T-helper 2 cell (primary cell): ENCODE measurements at places on chromosomes 5 and 9.

DNA sequence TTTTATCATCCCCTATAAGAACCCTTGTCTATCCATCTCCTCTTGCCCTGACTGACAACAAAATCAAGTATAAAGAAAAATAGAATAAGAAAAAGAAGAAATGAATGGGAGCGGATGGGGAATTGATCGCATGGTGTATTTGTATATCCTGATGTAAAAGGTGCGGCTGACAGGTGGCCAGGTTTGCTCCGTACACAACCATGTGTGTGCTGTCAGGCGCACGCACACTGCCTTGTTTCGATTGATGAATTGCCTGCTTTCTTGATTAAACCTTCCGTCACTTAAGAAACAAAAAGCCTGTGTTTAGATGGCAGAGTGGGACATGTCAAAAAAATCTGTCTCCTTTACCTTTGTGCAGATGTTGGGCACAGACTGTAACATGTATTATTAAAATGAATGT lies 102.6 kb downstream of the MVB12B start:
- no peak for DNase-seq

- DNase-seq = no peak
These were observed 145.3 kb downstream of the HINT1 start for GRCh38 chr5:131019601-131020315.

- DNase-seq = no peak
These were observed 159.1 kb upstream of the ACOT12 start for GRCh38 chr5:81552852-81553566.

- DNase-seq = no peak
These were observed 45.2 kb downstream of the KDM4C start for GRCh38 chr9:6802926-6803325.

- DNase-seq = no peak
These were observed 1425.8 kb upstream of the C9orf72 start for GRCh38 chr9:28999057-28999456.

GRCh38 chr5:76720988-76721569 lies 5.2 kb downstream of the F2R start:
- DNase-seq = no peak

DNA sequence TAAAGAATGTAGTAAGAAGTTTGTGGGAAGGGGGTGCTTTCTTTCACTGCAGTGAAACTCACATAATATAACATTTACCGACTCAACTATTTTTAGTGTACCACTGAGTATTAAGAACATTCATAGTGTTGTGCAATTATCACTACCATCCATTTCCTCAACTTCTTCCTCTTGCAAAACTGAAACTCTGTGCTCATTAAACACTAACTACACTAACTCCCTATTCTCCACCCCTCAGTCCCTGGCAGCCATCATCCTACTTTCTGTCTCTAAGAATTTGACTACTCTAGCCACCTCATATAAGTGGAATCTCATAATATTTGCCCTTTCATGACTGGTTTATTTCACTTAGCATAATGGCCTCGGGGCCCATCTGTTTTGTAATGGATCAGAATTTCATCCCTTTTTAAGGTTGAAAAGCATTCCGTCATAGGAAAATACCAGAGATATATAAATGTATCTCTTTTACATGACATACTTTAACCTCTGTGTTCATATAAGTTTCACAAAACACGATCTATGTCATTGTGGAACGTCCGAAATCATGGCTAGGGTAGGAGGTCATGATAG lies 56.3 kb upstream of the DIRAS2 start:
- no peak for DNase-seq

GRCh38 chr5:132839426-132840301 lies 9.2 kb upstream of the SHROOM1 start:
- no peak for DNase-seq

- no peak for DNase-seq
These were observed 173.3 kb upstream of the GDNF start for GRCh38 chr5:38013107-38013506.

DNA sequence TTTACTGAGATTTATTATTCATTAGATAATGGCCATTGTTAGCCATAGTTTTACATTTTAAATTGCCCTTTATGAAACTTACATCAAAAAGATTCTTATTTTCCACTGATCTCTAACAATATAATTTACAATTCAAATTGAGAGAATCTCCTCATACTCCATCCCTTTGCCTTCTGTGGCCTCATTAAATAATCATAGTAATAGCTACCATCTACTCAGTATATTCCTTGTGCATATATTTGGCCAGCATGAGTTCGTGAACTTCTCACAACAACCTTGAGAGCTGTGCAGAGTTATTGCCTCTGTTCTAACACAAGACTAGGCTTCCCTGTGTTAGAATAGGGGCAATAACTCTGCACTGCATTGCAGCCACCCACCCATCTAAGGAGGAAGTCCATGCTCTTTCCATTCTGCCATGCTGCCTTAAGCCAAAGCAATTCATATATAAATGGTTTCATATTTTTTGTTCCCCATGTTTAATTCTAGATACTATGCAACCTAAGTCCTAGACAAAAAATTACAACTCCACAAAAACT lies 99.1 kb downstream of the ADAMTSL1 start:
- no peak for DNase-seq

DNA sequence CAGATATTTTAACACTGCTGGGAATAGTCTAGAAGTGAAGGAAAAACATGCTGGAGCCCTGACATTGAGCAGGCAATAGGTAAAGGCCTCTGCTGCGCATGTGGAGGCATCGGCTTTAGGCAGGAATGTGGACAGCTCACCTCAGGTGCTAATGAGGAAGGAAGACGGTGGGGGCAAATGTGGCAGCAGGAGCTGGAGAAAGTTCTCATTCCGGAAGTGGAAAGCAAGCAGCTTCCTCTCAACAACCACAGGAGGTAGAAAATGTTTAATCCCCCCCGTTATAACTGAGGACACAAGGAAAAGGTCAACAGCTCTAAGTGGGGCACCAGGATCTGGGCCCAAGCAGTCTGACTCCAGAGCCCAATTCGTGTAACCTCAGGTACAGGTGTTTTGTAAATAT lies 7.6 kb upstream of the RPS14 start:
- DNase-seq = no peak

- no peak for DNase-seq
These were observed 506.0 kb downstream of the HTR1A start for GRCh38 chr5:63456279-63456678.

DNA sequence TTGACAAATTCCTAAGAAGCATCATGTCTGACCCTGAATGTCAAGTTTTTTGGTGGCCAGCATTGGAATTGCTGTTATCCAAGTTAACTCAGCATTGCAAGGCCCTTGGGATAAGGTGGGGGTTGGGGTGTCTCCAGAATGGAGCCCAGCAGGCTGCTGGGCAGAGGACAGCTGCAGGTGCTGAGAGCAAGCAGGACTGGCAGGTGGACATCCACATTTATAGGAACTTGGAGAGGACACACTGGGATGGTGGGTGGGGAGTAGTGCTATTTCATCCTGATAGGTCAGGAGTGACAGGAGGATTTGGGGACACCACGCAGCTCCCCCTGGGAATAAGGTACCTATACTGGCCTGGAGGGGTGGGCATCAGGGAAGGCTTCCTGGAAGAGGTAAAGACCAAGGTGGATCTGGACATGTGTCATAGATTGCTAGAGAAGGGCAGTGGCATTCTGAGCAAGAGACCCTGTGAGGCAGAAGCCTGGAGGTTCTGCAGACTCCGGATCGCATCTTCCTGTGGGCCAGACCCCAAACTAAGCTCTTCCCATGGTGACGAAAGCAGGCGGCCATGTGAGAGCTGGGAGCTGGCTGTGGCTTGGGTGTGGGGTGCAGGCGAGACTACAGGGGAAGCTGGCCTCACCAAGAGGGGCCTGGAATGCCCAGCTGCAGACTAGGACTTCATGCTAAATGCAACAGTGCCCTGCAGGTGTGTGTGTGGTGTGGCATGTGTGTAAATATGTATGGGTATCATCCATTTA lies 148.1 kb downstream of the RGS3 start:
- no peak for DNase-seq

DNA sequence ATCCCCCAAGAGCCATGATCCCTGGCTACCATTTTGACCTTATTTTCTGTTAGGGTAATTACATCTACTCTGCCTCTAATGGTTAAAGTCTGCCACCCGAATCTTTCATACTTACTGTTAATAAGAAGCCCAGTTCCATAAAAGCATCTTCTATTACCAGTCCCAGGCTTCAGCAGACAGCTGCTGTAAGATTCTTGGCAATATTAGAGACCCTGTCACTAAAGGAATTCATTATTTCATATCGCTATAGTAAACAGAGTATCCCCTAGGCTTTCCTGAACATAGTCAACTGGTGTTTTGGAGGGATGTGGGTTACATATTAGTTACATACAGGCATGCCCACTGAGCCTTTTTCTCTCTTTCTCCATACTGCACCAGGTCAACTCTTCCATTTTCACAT lies 608.7 kb upstream of the SEMA6A start:
- no peak for DNase-seq

DNA sequence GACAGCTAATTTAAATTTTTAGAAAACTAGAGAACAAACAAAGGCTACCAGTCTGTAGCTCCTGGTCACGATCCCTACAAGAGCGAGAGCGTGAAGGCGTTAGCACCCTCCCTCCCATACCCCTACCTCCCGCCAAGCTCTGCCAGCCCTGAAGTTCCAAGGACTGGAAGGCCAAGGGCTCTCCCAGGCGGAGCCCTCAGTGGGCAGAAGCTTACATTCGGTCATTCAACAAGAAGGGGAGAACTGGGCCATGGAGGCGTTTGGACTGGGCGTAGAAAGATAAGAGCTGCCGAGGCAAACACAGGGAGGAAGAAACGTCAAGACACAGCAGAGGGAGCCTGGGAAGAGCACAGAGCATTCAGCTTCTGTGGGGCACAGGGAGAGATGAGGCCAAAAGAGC lies 3.0 kb downstream of the MXD3 start:
- no peak for DNase-seq

GRCh38 chr5:173785866-173786265 lies 102.3 kb upstream of the CPEB4 start:
- DNase-seq = no peak

DNA sequence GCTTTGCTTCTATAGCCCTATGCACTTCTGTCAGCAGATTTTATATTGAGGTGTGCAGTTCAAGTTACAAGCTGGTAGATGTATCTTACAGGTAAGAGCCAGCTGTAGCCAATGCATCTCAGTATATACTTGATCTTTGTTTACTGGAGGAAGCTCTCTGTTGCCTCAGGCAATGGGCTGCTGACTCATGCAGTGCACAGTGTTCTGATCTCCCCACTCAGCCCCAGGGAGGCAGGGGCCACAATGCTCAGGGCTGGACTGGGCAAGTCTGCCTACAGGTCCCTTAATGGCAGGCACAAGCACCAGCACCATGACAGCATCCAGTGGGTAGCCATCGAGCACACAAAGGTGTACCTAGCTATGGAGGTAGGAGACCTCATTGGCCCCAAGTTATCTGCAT lies 178.8 kb upstream of the CDH10 start:
- no peak for DNase-seq

DNA sequence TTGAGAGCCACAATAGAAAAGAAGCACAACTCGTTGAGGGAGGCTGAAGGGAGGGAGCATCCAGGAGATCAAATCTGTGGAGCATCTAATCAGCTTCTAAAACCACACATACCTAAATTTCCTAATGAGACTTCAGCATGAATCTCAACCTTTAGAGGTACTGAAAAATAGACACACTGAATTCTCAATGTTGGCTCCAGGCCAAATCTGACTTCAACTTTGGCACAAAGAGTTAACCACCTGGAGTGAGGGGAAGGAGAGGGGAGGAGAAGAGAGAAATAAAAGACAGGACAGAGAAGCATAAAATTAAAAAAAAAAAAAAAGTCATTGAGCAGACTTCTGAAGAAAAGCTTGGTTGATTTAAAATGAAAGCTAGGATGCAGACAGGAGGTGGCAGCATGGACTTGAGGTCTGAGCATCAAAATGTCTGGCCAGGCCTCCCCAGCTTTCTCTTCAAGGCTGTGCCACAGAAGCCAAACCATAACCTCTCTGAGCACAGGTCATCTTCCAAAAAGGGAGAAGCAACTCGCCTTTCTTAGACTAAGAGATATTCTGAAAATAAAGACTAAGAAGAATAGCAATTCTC lies 205.6 kb downstream of the DENND1A start:
- no peak for DNase-seq

- DNase-seq = no peak
These were observed 50.7 kb downstream of the TRIP13 start for GRCh38 chr5:943201-943917.

DNA sequence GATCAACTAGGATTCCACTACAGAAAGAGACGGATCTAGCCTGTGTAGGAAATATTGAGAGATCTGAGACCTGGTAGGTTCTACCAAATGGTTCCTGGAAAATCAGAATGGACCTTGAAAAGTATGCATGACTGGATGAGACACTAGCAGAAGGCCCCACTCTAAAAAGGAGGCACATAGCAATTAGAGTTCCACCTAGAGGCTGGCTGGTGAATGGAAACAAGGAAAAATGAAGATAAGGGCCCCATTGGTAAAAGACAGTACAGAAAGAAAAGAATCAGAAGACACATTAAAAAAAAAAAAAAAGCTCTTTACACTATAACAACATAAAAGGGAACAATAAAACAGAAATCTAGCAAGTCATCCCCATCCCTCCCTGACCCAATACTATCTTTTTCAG lies 518.5 kb downstream of the NR2F1-AS1 start:
- no peak for DNase-seq
